ENCODE measurements at places on chromosomes 2 and 18. TPM values are rescaled to one million over a fixed set of nuclear protein-coding genes. Genes with fewer than 3 reads are reported as not detected.
A peak's percentile ranks its signal among the peaks of the same experiment; 100 is the strongest.

DNA sequence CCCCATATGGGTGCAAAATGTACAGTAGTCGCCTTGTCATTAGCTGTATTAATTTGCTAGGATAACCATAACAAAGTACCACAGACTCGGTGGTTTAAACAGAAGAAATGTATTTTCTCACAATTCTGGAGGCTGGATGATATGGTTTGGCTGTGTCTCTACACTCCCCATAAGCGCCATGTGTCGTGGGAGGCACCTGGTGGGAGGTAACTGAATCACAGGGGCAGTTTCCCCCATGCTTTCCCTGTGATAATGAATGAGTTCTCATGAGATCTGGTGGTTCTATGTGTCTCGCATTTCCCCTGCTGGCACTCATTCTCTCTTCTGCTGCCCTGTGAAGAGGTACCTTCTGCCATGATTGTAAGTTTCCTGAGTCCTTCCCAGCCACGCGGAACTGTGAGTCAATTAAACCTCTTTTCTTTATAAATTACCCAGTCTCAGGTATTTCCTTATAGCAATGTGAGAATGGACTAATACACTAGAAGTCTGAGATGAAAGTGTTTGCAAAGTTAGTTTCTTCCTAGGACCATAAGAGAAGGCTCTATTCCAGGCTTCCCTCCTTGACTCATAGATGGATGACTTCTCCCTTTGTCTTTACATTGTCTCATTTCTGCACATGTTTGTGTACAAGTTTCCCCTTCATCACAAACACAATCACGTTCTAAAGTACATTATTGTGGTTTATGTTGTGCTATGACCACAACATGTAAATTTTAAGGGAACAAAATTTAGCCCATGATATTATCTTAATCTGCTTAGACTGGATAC, 1442.6 kb downstream of the SUCLG1 start:
- DNase-seq: no peak

- DNase-seq: no peak
Measured at GRCh38 chr2:238698451-238699306, 149.2 kb upstream of the TWIST2 start.

- DNase-seq: no peak
Measured at GRCh38 chr18:13635046-13635445, 91.3 kb downstream of the FAM210A start.

DNA sequence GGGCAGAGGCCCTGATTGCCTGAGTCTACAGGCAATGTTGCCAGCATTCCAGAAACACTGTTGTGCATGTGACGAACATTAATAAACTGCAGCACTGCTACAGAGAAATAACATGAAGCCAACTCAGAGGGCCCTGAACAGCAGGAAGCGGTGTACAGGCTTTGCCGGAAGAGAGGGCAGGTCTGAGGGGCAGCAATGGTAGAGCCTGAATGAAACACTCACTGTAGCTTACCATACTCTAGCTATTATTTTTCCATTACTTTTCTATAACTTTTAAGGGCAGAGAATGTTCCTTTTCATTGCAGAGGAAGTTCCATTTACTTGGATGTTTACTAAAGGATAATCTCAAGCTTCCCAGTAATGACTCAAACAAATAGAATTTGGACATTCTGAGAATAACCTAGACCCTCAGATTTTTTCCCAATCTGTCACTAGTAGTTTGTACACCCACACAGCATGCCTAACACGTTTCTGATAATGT, 150.4 kb downstream of the MTX2 start:
- DNase-seq: peak; percentile 57

- no peak for DNase-seq
Measured at GRCh38 chr2:151781642-151782041, 46.6 kb downstream of the ARL5A start.

DNA sequence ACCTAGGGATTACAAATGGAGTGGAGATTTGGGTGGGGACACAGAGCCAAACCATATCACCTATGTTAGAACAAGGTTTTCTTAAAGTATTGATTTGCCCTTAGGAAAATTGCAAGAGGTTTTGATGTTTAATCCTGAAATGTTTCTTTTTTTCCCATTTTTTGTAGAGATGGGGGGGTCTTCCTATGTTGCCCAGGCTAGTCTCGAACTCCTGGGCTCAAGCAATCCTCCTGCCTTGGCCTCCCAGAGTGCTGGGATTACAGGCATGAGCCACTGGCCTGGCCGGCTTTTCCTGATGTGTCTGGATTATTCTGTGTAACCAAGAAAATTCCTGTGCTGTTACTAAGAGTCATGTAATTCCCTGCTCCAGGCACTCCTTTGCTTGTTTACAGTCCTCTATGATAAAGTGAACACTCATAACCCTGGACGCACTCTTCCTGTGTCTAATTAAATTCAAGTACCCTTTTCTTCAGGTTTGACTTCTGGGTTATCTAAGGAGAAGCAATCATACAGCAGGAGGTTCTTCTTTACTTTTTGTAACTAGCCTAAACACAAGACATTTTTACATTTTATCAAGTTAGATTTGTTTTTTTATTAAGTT, 15.0 kb upstream of the CTDP1 start:
- DNase-seq: peak; percentile 84

- DNase-seq: no peak
Measured at GRCh38 chr2:181170256-181170655, 189.9 kb downstream of the UBE2E3 start.

GRCh38 chr2:166404831-166405568, 29.3 kb upstream of the SCN9A start:
- peak; percentile 55 for DNase-seq

DNA sequence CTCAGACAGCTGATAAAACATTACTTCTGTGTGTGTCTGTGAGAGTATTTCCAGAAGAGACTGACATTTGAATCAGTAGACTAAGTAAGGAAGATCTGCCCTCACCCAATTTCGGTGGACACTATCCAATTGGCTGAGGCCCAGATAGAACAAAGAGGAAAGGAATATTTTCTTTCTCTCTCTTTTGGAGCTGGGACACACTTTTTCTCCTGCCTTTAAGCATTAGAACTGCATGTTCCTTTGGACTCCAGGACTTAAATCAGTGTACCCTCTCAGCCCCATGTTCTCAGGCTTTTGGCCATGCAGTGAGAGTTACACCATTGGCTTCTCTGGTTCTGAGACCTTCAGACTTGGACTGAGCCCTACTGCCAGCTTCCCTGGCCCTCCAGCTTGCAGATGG, 3.3 kb upstream of the SRBD1 start:
- no peak for DNase-seq

The SSB gene
- 91.5 TPM for total RNA-seq
